COR-L47 (cell line): ENCODE measurements at places on chromosomes 4 and X.

- DNase-seq: no peak
Measured at GRCh38 chr4:162151850-162152249, 11.9 kb downstream of the FSTL5 start.

GRCh38 chrX:109874548-109874947, 128.4 kb upstream of the TMEM164 start:
- DNase-seq: no peak

DNA sequence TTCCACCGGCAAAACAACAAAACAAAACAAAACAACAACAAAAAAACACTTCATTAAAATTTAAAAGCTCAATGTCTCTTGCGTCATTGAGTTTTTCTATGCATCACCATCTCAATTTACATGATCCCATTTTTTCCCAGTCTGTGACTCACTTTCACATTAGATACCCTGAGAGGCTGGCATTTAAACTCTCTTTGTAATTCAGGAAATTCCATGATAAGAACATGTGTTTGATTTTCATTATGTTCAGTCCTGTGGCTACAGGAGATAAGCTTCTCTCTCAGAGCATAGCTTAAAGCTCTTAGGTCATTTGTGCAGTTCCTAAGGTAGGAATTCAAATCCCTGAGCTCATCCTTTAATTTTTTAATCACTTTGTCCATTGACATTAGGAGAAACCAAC, 104.6 kb downstream of the NBDY start:
- no peak for DNase-seq

GRCh38 chr4:154349829-154350228, 141.8 kb downstream of the DCHS2 start:
- DNase-seq: no peak

GRCh38 chrX:68936608-68937007, 107.8 kb downstream of the EFNB1 start:
- no peak for DNase-seq

- no peak for DNase-seq
Measured at GRCh38 chr4:93878566-93878965, 50.0 kb downstream of the ATOH1 start.

GRCh38 chr4:99248714-99249113, 29.7 kb upstream of the ADH6 start:
- peak; percentile 20 for DNase-seq

DNA sequence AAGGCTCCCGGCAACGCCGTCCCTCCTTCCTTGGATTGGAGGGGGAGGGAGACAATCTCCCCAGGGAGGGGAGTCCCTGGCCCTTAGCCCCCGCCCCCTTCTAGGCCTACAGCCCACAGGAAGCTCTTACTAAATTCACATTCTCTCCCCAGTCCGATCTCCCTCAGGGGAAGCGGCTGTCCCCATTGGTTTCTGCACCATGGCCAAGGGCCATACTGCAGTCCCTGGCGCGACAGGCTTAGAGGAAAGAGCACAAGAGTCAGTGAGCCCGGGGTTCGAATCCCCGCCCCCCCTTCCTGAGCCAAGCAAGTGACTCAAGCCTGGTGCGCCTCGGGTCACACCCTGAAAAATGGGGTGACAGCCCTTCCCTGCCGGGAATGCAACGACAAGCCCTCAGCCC, 1.1 kb downstream of the ABLIM2 start:
- no peak for DNase-seq

DNA sequence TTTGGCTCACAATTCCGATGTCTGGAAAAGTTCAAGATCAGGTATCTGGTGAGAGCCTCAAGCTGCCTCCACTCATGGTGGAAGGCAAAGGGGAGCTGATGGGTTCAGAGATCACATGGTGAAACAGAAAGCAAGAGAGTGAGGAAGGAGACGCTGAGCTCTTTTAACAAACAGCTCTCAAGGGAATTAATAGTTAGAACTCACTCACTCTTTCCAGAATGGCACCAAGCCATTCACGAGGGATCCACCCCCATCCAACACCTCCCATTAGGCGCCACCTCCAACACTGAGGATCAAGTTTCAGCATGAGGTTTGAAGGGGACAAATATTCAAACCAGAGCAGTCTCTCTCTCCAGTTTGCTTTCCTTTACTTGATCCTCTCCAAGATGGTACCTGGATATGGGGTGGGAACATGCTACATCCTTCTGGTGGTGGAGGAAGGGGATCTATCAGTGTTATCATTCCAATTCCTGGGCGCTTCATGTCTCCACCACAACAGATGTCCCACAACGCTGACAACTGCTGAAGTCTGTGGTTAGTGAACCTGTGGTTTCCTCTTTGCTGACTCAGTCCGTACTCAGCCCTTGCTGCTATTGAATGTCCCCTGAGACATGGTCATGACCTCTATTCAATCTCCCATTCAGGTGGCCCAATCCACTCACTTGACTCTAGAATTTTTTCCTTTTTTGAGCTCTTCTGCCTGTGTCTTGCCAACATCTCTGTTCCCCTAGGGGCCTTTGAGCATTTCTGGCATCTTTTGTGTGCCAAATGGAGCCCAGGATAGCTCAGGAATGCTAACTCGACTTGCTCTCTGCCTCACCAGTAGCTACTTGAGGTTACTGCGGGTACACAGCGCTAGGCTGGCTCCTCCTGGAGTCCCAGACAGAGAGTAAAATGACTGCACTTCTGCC, 395.2 kb downstream of the MID1IP1 start:
- no peak for DNase-seq

DNA sequence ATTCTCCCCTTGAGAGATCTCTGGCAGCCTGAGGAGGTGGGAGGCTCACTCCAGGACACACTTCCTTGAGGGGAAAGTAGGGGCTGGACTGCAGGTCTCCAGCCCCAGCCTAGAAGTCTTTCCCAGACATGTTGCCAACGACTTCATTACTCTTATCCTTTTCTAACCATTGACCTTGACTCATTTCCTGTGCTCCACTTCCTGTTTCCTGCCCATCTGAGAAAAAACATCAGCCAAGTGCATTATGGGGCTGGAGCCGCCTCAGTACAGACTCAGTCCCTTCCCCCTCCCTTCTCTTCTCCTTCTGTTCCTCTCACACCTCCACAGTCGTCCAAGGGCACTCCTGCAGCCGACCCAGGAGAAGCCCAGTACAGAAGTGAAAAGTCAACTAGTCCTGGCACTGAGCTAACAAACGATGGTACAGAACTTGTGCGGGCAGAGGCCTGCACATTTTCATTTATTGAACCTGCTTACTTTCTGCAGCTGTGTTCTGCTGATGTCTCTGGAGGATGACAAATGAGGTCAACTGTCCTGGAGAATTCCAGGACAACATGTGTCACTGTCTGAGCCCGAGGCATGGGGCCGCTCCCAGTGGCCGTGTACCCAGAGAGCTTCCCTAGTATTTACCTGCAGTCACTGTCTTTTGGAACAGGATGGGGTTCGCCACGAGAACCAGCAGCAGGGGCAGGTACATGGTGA, 20.1 kb downstream of the GPR143 start:
- DNase-seq: no peak

- no peak for DNase-seq
Measured at GRCh38 chrX:136636121-136636520, 11.8 kb upstream of the CD40LG start.

DNA sequence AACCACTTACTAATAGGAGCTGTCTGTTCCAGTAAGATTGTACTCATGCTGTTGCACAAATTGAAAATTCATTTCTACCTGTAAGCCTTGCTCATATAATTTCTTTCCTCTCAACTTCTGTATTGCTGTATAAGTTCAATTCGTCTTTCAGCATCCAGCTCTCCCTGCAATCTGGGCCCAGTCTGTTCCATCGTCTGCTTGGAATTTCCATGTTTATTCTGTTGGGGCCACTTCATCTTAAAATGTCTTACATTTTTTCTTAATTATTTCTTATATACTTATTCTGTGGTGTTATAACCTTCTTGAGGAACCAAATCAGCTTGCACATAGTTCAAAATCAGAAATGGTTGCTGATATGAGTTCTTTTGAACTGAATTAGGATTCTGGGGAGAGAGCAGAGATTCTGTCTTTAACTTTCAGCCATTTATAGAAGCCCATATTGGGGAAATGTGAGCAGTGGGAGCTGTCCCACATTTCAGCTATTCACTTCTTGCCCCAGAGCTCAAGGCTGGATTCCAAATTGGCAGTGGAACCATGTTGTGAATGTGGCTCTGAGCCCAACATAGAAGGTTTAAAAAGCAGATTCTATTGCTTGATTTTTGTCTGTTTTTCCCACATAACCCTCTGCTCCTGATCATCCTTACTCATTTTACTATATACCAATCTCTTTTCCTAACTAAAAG, 291.9 kb downstream of the BMPR1B start:
- DNase-seq: no peak

DNA sequence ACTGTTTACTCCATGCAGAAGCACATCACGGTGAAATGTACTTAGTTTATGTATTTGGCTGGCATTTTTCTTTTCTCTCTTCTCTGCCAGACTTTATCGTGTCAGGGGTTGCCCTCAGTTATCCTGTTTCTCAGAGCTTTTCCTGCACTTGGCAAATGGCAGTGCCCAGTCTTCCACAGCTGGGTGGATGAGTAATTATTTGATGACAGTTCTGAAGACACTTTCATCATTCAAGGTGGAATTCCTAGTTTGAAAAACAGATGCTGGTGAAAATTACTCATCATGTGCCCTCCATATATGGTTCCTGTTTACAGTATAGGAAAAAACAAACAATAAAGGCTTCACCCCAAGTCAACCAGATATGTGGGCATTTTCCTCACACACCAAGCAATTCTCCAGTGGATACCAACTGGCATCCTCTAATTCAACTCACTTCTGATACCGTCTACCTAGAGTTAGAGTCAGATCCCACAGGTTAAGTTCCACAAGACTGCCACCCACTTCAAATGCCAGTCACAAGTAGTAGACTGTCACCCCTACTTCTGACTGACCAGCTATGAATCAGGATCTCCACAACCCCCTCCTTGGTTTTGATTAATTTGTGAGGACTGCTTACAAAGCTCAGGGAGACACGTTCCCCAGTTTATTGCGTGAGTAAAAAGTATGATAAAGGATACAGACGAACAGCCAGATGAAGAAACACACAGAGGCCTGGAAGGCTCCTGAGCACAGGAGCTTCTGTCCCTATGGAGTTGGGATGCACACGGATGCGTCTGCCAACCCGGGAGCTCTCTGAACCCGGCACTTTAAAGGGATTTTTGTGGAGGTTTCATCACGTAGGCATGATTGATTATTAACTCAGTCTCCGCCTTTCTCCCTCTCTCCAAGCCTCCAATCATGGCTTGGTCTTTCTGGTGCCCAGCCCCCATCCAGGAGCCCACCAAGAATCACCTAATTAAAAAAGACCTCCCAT, 72.9 kb downstream of the CLDN34 start:
- no peak for DNase-seq
